ENCODE measurements at places on chromosomes 3 and 15.

DNA sequence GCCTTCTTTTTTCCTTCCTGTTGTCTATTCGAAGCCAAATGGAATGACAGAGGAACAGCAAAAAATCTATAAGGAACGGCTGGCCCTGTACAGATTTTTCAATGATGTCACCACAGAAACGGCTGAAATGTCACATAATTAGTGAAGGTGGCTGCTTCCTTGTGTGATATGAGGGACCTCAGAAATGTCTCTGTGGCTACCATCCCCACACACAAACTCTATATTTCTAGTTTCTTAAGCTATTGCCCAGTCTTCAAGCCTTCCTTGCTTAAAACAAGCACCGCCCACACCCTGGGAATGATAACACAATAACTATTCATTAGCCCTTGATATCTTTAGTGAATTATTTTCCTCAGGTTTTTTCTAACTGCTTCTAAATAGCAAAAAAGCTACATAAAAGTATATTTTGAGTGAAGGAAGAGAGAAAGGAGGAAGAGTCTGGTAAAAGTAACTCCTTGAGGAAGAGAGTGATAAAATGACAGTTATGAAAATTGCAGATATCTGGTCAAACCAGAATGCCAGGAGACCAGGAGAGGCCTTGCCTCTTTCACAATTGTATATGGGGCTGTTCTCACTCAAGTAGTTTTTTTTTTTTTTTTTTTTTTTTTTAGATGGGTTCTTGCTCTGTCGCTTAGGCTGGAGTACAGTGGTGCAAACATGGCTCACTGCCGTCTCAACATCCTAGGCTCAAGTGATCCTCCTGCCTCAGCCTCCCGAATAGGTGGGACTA, 38.7 kb downstream of the FMN1 start:
- DNase-seq = no peak

- no peak for DNase-seq
Measured at GRCh38 chr3:65978116-65978515, 60.6 kb downstream of the MAGI1 start.

DNA sequence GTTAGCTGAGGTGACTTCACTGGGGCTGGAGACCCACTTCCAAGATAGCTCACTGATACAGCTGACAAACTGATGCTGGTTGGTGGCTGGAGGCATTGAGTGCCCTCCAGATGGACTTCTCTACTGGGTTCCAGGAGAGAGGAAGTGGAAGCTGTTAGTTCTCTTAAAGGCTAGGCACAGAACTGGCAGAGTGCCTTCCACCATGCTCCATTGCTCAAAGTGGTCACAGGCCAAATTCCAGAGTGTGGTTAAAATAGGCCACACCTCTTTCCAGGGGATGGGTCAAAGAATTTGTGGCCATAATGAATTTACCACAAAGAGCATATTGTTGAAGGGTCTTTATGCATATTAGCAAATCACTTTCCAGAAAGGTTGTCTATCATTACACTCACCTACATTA, 74.2 kb downstream of the NMD3 start:
- no peak for DNase-seq

DNA sequence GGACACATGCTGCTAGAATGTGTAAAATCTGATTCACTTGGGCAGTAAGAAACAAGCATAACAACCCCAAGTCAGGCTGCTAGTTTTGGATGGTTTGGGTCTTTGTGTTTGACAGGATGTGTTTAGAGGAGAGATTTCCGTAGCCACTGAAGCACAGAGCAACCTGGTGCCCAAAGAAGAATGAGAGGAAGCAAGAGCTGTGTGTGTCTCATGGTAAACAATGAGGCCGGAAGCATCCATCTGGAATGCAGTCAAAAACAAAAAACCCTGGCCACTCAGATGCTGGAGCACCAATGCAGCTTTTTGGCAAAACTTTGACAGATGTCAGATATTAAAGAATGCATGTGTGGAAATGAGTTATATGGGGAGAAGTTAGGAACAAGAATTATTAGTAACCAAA, 39.4 kb upstream of the SNRK start:
- no peak for DNase-seq

DNA sequence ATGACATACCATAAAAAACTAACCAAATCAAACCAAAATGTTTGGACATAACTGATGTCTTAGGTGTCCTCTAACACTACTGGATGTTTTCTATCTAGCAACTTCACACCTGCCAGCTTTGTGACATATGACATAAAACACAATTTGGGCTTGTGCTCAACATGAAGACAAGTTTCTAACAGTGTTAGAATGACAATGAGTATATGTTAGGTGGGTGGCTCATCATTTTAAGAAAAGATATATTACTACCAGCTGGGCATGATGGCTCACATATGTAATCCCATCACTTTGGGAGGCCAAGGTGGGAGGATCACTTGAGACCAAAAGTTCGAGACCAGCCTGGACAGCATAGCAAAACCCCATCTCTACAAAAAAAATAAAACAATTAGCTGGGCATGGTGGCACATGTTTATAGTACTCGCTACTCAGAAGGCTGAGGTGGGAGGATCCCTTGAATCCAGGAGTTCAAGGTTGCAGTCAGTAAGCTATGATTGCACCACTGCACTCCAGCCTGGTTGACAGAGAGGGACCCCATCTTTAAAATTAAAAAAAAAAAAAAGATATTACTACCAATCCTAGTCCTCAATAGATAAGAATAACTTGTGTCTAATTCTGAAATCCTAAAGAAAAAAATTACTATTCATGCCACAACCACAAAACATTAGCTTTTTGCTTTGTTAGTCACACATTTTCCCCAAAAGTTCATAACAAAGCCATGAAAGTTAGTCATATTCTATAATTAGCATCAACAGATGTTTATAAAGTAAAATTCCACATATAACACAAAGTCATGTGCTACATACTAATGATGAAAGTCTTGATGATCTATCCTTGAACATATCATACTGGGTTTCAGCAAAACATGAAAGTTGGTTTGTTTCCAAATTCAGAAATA, 59.9 kb downstream of the LRRFIP2 start:
- no peak for DNase-seq

DNA sequence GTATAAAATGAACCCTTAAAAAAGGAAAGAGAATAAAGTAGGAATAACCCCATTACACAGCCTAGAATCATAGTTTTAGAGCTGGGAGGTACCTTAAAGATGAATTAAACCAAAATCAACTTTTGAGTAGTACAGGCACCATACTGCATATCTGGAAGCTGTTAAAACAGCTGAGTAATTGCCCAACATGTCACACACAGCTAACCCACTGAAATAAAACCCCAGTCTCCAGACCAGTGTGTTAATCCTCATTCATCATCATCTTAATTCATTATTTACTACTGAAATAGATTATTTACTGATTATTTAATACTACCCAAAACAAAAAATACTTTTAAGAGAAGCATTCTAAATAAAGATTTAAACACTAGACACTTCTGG, 52.8 kb downstream of the GPR160 start:
- DNase-seq = no peak

GRCh38 chr15:71501344-71502076, 308.8 kb upstream of the NR2E3 start:
- DNase-seq = no peak

GRCh38 chr3:52385157-52385556, 59.7 kb downstream of the SEMA3G start:
- DNase-seq = no peak

GRCh38 chr3:22982981-22983587, 220.0 kb upstream of the UBE2E2 start:
- no peak for DNase-seq

- DNase-seq = no peak
Measured at GRCh38 chr15:76636059-76636458, 269.1 kb downstream of the SCAPER start.

GRCh38 chr15:42203891-42204290, 4.2 kb downstream of the VPS39 start:
- DNase-seq = no peak
